ENCODE measurements at places on chromosomes 1 and 21. TPM values are rescaled to one million over a fixed set of nuclear protein-coding genes. Genes with fewer than 3 reads are reported as not detected.

DNA sequence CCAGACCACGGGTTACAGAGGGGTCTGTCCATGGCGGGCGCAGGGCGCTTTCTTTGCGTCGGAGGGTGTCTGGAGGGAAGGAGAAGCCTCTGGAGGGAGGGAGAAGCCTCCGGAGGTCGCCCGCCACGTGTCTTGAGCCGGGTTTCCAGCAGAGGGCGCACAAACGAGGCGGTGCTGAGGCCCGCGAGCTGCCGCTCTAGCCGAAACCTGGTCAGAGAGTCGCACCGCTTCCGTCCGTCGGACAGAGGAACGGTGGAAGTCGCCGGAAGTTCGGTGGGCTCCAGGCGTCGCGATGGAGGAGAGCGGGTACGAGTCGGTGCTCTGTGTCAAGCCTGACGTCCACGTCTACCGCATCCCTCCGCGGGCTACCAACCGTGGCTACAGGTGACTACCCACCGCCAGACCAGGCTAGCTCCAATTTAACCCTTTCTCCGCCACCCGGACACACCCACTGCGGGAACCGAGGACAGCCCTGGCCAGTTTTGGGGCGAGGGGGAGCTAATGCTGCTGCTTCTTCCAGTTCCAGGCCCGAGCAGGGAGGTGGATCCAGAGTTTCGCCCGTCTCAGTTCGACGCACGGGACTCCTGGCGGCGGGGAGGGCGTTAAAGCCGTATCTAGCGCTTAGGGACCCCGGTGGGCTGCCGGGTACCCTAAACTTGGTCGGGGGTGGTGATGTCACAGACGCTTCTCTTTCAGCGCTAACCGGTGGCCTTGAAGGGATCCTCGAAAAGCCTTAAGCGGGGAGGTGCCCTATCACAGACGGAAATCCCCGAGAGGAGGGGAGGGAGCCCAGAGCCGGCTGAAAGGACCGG lies at the start of gene NECAP2:
Gene NECAP2, plus strand, starts transcription at position 255 of the 812 bp plus-strand sequence. Its CDS starts 38 bp downstream, at position 293.
- no peaks in the 10 kb centered on the region for H3K36me3 ChIP-seq
- peak; percentile 95 for DNase-seq
- no peaks in the 10 kb centered on the region for H3K27me3 ChIP-seq
- peak within 1 kb of the TSS; percentile 67 for H3K4me3 ChIP-seq
- peak within 1 kb of the TSS; percentile 85 for H3K27ac ChIP-seq
- H3K4me1 ChIP-seq: peaks cover 29% of the 10 kb centered on the region

DNA sequence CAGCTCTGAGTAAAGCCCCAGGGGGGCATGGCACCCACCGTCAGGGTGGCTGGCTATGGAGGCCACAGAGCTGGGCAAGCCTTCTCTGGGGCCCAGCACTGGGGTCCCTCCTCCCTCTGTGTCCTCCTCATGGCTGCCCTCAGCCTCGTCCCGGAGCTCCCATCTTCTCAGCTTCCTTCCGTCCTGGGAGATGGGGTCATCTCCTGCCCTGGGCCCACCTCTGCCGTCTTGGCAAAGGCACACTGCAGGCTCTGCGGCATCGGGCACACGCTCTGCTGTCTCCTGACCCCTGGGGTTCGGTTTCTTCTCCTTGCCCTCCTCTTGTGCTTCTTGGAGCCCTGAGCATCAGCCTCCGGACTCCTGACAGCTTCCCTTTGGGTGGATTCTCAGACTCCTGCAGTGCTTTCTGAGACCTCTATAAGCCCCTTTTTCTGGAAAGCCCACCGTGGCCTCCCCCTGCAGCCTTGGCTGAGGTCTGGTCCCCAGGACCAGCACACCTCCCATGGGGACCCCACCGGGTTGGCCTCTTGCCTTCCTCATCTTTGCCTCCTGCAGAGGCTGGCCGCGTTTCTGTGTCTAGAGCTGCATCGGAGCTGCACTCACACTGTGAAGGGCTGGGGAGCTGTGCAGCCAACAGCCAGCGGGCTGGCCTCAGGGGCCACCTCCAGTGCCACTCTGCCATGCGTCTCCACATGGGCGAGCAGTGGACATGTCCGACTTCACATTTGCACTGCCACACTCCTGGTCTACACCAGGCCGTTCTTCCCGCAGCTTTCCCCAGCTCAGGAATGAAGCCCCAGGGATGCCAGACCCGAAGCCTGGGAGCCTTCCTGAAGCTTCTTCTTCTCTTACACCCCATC lies 11.6 kb downstream of the UMODL1 start:
- no peaks in the 10 kb centered on the region for H3K27me3 ChIP-seq
- no peaks in the 10 kb centered on the region for H3K36me3 ChIP-seq
- DNase-seq: no peak

- H3K36me3 ChIP-seq: no peaks in the 10 kb centered on the region
- peaks cover 35% of the 10 kb centered on the region for H3K4me1 ChIP-seq
- H3K27ac ChIP-seq: no peak overlapping the region
- no peak overlapping the region for H3K4me3 ChIP-seq
Observed at GRCh38 chr1:46041974-46042373, 90.5 kb downstream of the PIK3R3 start.

DNA sequence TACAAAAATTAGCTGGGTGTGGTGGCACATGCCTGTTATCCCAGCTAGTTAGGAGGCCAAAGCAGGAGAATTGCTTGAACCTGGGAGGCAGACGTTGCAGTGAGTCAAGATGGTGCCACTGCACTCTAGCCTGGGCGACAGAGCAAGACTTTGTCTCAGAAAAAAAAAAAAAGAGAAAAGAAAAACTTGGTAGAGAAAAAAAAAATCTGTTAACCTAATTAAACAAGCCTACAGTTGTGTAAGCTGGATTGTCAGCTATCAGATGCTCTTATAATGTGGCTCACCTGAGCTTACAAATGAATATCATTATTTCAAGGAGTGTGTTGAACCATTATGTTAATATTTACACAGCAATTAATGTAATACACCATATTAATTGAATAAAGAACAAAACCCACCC lies 26.4 kb upstream of the EYA3 start:
- H3K4me1 ChIP-seq: no peaks in the 10 kb centered on the region
- H3K36me3 ChIP-seq: no peaks in the 10 kb centered on the region
- H3K27ac ChIP-seq: no peak overlapping the region
- H3K4me3 ChIP-seq: no peak overlapping the region
- DNase-seq: no peak
- H3K27me3 ChIP-seq: no peaks in the 10 kb centered on the region

- no peak for DNase-seq
- peak overlapping the region; percentile 93 for H3K27ac ChIP-seq
- H3K4me3 ChIP-seq: peak overlapping the region; percentile 57
- peaks cover 39% of the 10 kb centered on the region for H3K27me3 ChIP-seq
- peaks cover 40% of the 10 kb centered on the region for H3K4me1 ChIP-seq
Observed at GRCh38 chr1:85578321-85579295, 2.0 kb upstream of the CCN1 start.

Gene RIMKLA
- total RNA-seq: 11.9 TPM

Gene CRABP2
- total RNA-seq: 0.79 TPM
